ENCODE measurements at places on chromosomes 6 and 20.
A peak's percentile ranks its signal among the peaks of the same experiment; 100 is the strongest.

GRCh38 chr20:49518576-49518975 lies 36.1 kb upstream of the KCNB1 start:
- DNase-seq, result no peak

GRCh38 chr6:164151161-164152120 lies 736.9 kb downstream of the QKI start:
- peak; percentile 74 for DNase-seq

DNA sequence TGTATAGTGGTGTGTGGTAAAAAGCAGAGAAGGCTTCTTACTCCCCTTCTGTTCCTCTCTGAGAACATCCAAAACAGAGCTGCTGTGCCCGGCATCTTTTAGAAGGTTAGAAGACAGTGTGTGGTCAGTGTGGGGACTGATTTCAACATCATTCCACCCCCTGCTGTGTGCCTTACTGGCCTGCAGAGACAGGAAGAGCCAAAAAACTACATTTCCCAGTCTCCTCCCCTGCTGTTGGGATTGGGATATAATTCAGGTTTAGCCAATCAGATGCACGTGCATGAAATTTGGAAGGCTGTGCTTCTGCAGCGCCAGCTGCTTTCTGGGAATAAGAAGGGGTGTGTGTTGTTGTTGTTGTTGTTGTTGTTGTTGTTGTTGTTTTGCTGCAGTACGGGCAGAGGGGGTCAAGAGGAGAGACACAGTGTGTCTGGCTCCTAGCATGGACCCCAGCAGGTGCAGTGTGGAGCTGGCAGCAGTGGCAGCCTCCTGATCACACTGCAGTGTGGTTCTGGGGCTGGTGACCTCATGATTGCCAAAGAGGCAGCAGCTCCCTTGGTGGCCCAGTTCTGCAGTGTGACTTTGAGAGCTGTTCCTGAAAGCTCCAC lies 74.7 kb downstream of the MRPL14 start:
- DNase-seq, result no peak

- peak; percentile 69 for DNase-seq
Observed at GRCh38 chr6:125821825-125822281, 31.1 kb downstream of the NCOA7 start.

DNA sequence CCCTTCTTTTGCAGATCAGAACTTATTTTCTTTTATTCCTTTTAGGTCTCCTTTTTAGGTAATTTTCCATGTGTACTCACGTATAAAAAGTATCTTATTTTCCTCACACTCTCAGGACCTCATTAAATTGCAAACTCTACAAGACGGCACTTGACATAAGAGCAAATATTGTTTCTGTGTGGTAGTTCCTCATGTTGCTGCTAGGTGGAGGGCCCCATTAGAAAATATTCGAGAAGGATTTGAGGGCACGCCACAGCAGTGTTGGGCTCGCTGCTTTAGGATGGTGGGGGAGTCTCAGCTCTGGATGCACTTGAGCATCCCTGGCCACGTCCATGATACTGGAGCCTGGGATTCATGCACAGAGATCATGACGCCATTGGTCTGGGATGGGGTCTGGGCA lies 64.9 kb upstream of the ZFP64 start:
- no peak for DNase-seq

DNA sequence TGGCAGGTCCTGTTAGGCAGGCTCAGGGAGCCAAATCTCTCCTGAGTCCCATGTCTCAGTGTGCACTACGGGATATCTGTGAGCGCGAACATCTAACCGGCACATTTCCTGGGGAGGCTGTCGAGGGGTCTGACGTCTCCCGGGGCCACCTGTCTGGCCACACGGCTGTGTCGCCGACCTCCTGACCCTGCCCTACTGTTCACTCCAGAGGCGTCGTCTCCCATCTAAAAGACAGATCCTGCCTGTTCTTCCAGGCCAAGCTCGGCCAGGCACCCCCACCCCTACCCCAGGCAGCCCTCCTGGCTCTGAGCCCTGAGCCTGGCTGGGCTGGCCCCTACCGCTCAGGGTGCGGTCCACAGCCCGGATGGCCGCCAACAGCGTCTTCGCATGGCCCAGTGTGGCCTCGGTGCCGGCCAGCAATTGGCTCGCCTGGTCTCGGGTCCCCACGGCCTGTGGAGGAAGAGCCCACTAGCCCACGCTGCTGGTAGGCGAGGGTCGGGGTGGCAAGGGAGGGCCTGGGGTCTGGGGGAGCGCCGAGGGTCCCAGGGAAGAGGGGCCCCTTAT lies 16.6 kb downstream of the ADRM1 start:
- DNase-seq, result no peak

- DNase-seq, result no peak
Observed at GRCh38 chr6:157911278-157911677, 70.4 kb upstream of the SYNJ2 start.

DNA sequence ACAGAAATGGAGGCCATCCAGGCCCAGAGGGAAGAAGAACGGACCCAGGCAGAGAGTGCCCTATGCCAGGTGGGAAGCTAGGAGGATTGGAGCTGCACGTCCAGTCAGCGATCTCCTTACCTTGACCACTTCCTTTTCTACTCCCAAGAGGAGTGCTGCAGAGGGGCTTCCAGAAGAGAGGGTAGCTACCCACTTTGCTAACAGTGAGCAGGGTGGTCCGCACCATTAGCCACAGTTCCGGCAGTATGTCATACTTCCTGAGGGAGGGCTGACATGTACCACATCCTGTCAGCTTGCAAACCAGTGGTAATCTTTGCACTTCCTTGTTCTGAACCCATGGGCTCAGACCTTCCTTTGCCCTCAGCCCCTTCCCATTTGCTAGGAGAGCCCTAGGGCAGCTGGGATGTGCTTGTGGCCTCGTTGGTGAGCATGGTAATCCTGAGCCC lies 35.4 kb downstream of the CEP250 start:
- no peak for DNase-seq

GRCh38 chr20:60395991-60396390 lies 437.8 kb downstream of the CDH26 start:
- no peak for DNase-seq

- DNase-seq, result peak; percentile 49
Observed at GRCh38 chr20:48335308-48336050, 492.3 kb downstream of the PREX1 start.

- DNase-seq, result no peak
Observed at GRCh38 chr6:105791583-105792318, 294.4 kb upstream of the PRDM1 start.

DNA sequence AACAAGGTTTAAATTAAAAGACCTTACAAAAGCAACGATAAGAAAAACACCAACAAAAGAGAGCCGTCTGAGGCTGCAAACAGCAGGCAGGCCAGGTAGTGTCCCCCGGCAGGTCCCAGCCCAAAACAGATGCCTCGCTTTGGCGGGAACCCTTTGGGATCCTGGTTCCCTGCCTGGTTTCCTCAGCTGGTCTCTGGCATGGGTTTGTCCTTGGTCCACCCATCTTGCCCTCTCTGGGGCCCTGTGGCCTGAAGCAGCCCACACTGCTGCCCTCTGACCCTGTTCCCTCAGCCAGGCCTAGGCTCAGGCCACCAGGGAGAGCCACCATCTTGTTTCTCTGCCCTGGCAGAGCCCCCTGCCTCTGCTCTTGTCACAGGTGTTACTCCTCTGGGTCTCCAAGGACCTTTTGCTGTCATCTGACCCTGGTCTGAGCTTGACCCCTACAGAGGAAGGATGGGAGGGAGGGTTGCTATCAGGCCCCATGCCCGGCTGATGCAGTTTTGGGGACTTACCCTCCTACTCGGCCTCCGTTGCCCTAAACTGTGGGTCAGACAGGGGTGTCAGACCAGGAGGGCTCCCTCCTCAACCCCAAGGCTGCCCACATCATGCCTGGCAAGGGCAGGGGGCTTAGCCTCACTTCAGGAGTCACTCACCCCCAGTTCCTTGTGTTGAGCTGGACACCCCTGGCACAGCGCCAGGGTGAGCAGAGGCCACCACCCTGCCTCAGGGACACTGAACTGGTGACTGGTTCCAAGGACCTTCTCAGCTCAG lies 30.6 kb upstream of the GRM4 start:
- DNase-seq, result no peak

GRCh38 chr20:62959101-62959971 lies 6.8 kb downstream of the SLC17A9 start:
- no peak for DNase-seq

DNA sequence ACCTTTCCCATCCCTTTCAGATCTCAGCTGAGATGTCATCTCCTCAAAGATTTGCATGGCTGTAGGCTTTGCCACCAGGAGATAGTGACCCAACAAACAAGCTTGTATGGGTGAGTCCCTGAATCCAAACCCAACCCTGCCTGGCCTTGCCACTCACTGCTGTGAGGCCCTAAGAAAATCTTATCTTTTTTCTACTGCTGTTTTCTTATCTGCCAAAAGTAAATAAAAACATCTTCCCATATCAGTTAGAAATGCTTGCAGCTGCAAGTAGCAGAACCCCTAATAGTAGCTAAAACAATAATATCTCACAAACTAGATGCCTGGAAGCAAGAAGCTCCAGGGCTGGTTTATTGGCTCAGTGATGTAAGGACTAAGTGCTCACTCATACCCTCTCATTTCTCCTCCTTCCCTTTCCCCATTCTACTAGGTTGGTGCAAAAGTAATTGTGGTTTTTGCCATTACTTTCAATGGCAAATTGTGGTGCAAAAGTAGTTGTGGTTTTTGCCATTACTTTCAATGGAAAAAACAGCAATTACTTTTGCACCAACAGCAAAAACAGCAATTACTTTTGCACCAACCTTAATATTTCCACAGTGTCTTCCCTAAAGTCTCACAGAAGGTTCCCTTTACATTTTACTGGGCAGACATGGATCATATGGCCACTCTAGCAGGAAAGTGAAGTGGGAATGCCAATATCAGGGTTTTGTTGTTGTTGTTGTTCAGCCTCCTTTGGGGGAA lies 56.7 kb upstream of the PSMF1 start:
- no peak for DNase-seq

- no peak for DNase-seq
Observed at GRCh38 chr6:134510920-134511319, 193.0 kb upstream of the SGK1 start.

- DNase-seq, result no peak
Observed at GRCh38 chr6:94099072-94099471, 679.7 kb upstream of the EPHA7 start.

DNA sequence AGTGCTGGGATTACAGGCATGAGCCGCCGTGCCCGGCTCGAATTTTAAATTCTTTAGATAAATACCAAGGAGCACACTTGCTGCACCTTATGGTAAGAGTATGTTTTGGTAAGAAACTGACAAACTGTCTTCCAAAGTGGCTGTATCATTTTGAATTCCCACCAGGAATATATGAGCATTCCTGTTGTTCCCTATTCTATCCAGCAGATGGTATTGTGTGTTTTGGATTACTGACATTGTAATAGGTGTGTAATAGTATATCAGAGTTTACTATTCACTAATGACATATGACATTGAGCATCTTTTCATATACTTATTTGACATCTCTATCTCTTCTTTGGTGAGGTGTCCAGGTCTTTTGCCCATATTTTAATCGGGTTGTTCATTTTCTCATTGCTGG lies 40.5 kb downstream of the TGM6 start:
- DNase-seq, result no peak

DNA sequence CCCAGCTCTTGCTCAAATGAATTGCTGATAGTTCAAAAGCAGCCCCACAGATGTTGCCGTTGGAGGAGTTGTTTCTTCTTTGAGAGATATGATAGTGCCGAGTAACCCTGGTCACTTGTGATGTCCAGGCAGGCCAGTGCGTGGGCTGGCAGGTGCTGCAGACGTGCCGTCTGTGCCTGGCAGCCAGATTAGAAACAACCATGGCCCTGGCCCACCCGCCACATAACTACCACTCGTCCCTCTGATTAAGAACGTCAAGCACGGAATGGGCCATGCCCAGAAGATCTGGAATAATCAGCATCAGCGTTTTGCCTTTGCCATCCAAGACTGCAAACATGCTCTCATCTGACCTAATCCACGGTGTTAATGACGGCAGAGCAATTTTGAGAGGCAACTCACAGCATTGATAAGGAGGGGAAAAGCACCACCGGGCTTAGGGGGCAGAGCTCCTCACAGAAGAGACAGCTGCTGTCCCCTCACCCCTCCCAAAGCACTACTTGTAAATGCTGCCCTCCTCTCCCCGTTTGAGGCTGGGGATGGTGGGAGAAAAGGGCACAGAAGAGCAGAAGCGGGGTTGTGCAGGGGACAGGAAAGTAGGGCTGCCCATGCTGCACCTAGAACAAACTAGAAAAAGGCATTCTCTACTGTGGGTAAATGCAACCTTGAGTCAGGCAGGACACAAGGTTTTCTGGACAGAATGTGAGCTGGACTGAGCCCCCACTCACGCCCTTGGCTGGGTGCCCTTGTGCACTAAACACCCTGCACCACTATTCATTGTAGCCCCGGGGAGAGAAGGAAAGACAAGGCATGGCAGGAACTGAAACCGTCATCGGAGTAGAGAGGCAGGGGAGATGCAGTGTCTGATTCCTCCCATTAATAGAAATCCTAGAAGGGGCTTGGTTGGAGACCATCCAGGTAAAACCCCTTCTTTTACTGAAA lies 5.3 kb upstream of the CPNE5 start:
- no peak for DNase-seq

DNA sequence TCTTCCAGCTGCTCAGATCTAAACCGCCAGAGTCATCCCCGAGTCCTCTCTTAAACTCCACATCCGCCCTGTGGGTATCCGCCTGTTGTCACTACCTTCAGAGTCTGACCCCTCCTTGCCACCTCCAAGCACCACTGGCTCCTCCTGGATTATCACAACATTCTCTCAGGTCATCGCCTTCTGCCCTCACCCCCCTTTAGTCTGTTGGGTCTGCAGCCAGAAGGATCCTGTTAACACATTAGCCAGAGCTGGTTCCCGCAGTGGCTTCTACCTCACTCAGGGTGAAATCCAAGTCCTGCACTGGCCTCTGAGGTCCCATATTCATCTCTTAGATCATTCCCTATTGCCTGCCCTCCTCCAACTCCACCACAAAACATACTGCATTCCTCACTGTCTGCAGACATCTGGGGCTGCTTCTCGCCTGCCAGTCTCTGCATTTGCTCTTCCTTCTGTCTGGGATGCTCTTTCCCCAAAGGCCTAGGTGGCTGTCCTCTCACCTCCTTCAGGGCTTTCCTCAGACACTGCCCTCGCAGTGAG lies 34.1 kb downstream of the TNXB start:
- DNase-seq, result no peak

GRCh38 chr20:22762576-22763256 lies 178.3 kb upstream of the FOXA2 start:
- DNase-seq, result no peak

DNA sequence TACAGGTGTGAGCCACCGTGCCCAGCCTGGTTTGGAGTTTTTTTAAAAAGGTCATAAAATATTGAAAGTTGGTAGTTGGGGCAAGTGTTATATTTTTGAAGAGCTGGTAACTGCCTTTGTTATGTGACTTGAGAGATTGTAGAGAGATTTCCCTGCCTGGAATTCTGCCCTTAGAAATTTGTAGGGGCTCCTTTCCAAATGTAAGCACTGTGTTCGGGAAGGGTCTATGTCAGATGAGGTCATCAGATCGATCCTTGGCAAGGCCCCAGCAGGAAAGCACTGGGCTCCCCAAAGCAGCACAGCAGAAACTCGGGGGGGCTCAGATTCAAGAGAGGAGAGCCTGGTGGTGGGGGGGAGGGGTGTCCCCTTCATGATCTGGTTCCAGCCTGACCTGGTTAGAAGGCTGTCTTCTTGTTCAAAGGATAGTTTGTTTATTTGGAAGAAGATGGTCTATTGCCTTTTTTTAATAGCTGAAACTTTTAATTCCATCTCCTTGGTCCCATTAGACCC lies 220.2 kb downstream of the UST start:
- peak; percentile 14 for DNase-seq
